ENCODE measurements at places on chromosomes 1 and 21.

DNA sequence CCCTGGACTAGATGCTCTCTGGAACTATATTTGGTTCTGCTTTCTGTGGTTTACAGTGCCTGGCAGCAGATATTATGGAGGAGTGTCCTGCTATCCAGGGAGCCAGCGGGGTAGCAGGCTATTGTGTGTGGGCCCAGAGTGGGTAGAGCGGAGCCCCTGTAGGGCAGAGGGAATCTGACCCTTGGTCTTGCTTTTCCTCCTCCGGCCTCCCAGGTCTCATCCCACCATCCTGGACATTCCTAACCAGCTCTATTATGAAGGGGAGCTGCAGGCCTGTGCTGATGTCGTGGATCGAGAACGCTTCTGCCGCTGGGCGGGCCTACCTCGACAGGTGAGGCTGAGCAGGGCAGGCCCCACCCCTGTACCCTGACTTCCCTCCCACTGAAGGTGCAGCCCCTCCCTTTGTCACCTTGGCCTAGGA lies 9.1 kb downstream of the RHOC start:
- DNase-seq, result no peak

DNA sequence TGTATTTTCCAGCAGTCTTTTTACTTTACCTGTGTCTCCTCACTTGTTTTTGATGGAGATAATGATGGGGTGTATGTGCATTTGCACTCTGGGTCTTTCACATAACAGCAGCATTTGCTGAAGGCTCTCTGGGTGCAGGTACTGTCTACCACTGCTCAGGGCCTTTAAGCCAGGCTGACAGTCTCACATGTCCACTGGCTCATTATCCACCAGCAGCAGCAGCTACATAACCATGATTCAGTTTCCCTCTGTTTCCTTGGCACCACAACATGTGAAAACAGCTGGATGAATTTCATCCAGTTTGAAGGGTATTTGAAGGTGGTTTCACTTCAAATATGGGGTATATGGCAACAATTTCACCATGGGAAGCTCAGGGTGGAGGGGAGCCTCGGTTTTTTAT lies 41.2 kb upstream of the ROR1 start:
- DNase-seq, result no peak

GRCh38 chr21:16534408-16535101 lies 804.8 kb downstream of the USP25 start:
- DNase-seq, result no peak

DNA sequence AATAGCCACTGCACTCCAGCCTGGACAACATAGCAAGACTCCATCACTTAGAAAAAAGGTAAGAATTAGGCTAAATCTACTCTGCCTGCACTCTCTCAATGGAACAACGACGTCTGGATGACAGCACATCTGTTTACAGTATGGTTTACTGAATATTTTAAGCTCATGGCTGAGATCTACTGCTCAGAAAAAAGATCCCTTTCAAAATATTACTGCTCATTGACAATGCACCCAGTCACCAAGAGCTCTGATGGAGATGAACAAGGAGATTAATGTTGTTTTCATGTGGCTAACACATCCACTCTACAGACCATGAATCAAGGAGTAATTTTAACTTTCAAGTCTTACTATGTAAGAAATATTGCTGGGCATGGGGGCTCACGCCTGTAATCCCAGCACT lies 58.0 kb downstream of the SLC27A3 start:
- DNase-seq, result no peak

All from AG04449 (cell line).